ENCODE measurements at places on chromosomes 5 and 9.

DNA sequence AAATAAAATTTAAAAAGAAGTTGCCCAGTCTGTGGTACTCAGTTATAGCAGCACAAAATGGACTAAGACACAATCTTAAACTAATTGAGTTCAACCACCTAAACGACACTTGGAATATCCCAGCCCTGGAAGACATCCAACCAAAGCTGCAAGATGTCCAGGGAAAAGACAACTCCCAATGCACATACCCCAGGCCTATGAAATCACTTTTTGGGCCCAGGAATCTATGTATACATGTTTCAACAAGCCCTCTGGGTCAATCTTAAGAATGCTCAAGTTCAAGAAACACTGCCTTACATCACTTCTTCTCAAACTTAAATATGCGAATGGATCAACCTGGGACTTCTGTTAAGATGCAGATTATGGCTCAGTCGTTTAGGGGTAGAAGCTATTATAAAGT, 148.6 kb downstream of the ELAVL2 start:
- DNase-seq = no peak

DNA sequence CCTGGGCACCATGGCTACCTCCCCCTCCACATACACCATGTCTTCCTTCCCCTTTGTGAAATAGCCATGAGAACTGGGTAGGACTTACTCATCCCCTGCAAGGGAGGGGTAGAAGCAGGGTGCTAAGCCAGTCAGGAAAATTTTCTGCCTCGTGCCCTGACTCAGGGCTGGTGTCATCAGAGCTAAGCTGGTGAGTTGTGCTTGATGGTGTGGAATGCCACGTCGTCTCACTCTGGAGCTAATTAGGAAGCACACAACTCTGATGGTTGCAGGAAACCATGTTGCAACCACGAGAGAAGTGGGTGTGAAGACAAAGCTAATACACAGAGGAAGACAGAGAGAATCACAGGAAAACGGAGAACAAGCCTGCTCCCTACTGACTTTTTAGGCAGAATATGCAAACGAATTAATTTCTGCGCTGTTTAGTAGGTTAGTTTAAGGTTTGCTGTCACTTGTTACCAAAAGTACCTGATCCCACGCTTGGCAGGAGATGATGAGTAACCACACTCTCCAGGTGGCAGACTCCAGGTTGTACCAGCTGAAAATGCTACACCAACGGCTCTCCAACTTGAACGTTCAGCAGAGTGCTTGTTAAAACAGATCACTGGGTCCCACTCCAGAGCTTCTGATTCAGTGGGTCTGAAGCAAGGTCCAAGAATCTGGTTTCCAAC, 54.5 kb downstream of the STK10 start:
- DNase-seq = no peak

- no peak for DNase-seq
These were observed 428.3 kb upstream of the CDH6 start for GRCh38 chr5:30765227-30765626.

GRCh38 chr9:72131206-72131605, 18.0 kb upstream of the GDA start:
- DNase-seq = no peak

DNA sequence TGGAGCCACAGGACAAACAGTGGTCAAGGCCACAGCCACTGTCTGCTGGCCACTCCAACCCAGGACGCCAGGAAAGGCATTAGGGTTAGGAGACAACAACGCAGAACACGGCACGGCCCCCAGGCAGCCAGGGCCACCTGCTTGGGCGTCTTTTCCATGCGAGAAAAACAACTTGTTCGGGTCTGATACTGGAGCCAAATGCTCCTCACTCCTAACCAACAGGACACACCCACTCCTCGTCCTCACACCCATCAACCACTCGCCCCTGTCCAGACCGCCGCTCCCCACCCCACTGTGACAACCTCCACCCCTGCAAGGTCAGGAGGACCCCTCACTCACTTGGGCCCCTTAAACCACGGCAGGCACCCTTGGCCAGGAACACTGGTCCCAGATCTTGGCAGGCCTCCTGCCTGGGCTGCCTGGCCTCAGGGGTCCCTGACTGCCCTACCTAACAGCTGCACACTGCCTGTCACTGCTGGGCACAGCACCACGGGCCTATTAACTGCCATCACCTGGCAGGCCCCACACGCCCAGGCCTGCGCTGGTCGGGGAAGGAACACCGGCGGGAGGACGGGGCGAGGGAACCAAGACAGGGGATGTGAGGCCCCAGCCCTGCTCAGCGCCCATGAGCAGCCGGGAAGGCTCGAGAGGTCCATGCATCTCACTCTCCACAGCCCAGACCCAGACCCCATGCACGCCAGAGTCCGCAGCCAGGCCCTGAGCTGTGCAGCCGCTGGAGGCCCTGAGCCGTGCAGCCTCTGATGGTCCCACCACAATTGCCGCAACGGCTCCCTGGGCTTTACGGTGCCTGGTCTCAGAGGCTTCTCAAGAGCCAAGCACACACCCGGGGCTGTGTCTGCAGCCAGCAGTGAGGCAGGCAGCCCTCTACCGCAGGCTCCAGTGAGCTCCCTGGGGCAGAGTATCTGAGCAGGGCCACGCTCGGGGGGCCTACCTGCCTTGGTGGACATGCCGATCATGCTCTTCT, 13.8 kb downstream of the CLPTM1L start:
- no peak for DNase-seq

DNA sequence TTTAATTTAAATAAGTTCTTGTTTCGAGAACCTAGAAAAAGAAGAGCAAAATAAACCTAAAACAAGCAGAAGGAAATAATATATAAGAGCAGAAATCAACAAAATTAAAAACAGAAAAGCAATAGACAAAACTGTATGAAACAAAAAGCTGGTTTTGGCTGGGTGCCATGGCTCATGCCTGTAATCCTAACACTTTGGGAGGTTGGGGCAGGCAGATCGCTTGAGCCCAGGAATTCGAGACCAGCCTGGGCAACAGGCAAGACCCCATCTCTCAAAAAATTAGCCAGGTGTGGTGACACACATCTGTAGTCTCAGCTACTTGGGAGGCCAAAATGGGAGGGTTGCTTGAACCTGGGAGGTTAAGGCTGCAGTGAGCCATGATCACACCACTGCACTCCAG, 59.2 kb upstream of the OTP start:
- no peak for DNase-seq

GRCh38 chr5:78671609-78672008, 23.0 kb upstream of the LHFPL2 start:
- peak; percentile 53 for DNase-seq

- DNase-seq = no peak
These were observed 19.9 kb downstream of the MED10 start for GRCh38 chr5:6358434-6358820.

DNA sequence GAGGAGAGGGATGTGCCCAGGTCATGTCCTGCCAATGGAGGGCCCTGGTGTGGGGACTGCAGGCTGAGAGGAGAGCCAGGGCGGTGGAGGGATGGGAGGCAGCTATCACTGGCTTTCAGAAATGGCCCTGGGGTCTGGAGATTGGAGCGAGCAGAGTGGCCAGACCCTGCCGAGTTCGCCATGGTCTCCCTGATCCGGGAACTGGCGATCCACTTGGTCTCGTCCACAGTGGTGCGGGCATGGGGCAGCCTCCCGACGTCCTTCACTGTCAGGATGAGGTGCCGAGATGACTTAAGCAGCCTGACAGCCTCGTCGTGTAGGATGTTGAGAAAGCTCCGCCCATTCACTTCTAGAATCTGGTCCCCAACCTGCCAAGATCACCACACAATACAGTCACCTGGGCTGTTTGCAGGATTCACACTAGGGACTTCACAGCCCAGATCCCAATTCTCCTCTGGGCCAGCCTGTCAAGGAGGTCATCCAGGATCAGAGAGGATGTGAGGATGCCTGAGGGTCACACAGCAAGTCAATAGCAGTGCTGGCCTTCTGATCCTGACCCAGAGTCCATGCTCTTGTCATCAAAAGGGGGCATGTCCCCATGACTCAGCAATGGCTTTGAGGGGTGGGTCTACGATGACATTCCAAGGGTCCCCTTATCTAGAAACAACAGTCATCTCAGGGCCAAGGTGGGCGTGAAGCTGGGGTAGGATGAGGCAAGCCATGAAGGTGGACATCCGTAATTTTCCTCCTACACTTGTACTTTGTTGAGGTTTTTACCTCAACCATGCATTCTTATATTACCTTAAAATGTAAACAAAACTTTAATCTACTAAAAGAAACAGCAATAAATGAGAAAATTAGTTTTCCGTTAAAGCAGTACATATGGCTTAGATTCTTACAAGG, 38.5 kb upstream of the AKNA start:
- DNase-seq = no peak

GRCh38 chr9:115137526-115137925, 19.6 kb upstream of the TNC start:
- DNase-seq = no peak

DNA sequence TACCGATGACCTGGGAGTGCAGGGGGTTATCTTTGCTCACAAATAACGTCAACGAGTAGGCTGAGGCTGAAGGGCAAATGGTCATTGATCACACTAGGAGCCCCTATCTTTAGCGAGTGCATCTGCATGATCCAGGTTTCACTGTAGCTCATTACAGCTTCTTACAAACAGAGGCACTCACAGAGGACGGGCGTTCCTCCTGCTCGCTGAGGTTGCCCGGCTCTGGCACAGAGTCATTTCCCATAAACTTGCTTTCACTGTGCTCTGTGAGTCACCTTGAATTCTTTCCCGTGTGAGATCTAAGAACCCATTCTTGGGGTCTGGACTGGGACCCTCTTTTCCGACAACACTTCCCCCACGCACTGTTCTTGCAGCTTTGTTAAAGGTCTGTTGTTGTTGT, 1.9 kb upstream of the PAEP start:
- no peak for DNase-seq

- peak; percentile 43 for DNase-seq
These were observed 55.8 kb downstream of the PDCD1LG2 start for GRCh38 chr9:5566054-5566618.

GRCh38 chr5:170442921-170443320, 53.8 kb upstream of the KCNMB1 start:
- DNase-seq = peak; percentile 19

- peak; percentile 16 for DNase-seq
These were observed 46.6 kb downstream of the EXD3 start for GRCh38 chr9:137376386-137376785.

- no peak for DNase-seq
These were observed 62.6 kb upstream of the CEMIP2 start for GRCh38 chr9:71830929-71831328.

DNA sequence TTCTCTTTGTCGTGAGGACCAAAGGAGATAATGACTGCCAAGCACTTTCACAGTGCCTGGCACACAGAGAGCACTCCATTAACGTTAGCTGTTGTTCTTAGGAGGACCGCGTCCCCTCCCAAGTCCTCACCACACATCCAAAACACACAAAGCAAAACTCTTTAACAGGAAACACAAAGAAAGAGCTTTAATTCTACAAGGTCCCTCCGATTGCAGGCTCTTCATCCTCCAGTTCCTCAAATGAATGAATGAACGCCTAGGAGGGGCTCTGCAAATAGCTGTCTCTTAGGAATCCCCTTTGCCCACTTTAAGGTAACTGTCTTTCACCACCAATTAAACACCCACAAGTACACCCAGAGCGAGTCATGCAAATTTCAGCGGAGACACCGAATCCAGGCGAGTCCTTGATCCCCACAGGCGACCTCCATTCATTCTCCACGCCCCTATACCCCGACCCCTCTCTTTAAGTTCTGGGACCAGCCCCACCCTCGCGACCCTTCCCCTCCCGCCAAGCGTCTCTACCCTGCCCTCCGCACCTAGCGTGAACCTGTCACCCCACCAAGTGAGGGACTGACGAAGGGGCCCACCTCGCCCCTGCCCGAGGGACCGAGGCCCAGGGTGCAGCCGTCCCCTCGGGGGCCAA, 644 bp downstream of the TSC1 start:
- DNase-seq = no peak

DNA sequence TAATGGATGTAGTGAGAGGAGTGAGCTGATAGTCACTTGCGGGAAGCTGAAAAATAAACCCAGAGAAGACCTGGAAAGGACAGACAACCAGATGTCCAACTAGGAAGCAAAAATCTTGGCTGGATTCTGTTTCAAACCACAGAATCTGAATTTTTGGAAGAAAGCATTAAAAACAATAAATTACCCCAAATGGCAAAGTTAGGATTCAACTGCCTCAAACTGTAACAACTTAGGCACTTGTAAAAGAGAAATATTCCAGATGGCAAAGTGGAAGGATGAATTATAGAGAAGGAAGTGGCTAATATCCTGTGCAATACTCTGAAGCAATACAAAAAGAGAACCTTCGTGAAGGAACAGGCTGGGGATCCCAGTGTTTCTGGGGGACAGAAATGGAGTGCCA, 46.8 kb upstream of the SLIT3 start:
- no peak for DNase-seq

DNA sequence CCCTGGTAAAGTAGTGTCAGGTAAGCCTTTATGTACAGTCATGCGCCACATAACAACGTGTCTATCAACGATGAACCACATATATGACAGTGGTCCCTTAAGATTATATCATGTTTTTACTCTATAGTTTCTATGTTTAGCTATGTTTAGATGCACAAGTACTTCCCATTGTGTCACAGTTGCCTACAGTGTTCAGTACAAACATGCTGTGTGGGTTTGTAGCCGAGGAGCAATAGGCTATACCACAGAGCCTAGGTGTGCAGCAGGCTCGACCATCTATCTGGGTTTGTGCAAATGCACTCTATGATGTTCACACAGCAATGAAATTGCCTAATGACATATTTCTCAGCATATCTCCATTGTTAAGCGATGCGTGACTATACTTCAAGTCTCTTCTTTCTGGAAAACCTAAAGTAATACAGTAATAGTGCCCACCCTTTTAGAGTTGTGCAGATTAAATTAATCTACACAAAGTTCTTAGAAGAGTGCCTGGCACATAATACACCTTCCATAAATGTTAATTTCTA, 295.9 kb downstream of the ARHGAP26 start:
- DNase-seq = no peak

GRCh38 chr5:10533226-10533625, 30.6 kb upstream of the ANKRD33B start:
- DNase-seq = peak; percentile 34

DNA sequence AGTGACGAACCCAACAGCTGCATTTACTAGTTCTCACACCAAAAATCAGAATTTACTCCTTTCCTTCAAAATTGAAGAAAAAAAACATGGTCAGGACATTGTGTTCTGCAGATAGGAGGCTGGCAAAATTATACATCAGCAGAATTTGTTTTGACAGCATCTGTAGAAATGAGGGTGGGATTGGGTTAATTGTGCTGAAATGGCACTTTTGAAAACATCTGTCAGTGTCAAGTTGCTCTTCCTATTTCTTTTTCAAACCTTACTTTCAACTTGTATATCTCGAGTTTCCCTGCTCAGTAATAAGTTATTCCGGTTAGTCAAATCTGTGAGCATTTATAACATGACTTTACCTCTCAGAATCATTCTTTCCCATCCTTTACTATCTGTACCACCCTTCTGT, 19.8 kb downstream of the WDR36 start:
- DNase-seq = no peak

Measured in kidney (tissue), 22 donors.